Anterior cingulate cortex (tissue), 58 donors: ENCODE measurements at places on chromosomes 1 and 21.

DNA sequence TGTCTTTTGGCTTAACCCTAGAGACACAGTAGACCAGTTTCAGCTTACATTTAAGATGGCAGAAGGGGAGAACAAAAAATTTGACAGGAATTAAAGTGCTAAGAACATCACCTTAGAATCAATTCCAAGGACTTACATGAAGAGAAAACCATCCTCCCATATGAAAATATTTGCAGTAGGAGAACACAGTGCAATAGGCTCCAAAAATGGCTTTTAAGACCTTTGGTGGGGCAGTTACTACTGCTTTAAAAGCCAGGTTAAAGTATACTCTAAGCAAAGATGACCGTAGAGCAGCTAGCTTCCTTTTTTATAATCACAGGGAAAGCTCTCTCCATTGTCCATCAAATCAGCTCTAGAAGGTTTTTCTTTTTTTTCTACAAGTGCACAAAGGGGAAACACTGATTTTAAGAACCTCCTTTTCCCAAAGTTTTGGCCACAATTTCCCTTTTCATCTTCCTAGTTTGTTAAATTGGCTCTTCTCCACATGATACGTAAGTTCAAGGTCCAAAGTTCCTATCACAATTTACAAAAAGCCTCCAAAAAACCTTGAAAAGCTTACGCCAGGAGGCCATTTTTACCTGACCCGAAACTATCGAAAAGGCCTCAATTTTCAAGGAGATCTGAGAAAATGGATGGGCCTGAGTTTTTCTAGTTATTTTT, 3.3 kb downstream of the TXNIP start:
- no peak for DNase-seq

GRCh38 chr1:20830378-20830777, 43.3 kb upstream of the HP1BP3 start:
- DNase-seq: no peak

DNA sequence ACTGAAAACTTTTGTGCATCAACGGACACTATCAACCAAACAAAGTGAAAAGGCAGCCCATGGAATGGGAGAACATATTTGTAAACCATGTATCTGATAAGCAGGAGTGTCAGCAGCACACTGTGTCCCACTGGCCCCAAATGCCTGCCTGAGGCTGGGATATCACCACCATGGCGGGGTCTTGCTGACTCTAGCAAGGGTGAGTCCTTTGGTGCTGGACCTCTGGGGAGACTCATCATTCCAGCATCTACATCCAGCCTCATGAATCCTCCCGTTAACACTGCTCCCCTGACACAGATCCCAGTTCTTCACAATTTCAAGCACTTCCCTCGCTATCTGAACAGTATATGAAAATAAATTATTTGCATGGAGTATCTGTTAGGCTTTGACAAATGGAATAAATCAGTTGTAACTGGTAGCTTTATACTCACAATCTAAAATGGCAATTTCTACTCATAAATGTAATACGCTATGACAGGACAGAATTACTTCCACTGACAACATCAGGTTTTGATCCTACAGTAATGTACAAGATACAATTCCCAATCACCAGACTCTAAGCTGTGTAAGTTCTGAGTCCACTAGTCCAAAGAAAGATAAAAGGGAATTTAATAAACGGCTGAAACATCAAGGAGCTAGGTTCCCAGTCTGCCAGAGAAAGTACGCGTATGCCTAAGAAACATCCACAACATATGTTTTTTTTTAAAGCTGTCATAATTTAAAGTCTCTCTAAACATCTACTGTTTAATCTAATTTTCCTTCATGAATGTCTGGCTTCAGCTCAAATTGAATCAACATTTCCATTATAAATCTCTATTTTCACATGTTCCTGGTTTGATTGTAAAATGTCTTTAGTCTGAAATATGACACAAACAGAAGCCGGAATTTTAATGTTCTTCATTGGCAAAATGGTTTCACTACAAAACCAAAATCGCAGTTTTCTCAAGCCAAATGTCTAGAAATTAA, 95.1 kb downstream of the SIPA1L2 start:
- no peak for DNase-seq

GRCh38 chr1:157803851-157804250, 16.1 kb downstream of the FCRL1 start:
- no peak for DNase-seq
